ENCODE measurements at places on chromosomes 6 and 20.
A peak's percentile ranks its signal among the peaks of the same experiment; 100 is the strongest.

GRCh38 chr20:20930500-20930899, 175.7 kb downstream of the LINC00237 start:
- DNase-seq = no peak

GRCh38 chr6:2665146-2666070, 85.3 kb downstream of the MYLK4 start:
- DNase-seq = peak; percentile 48

DNA sequence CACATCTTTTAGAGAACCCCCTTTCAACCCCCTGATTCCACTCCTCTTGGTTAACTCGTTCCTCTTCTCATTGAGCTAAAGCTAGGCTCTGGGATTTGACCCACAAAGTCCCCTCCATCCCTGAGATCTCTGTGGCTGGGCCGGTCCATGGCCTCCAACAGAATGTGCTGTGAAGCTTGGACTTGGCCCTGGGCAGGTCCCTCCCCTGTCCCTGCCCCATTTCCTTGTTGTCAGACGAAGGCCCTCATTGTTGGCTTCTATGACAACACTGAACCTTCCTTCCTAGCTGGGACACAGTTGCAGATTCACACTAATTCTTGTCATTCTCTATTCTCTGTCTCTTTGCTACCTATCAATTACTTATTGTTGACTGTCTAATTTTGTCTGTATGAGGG, 156.1 kb downstream of the SYCP2 start:
- no peak for DNase-seq

- peak; percentile 47 for DNase-seq
Observed at GRCh38 chr20:4896971-4897497, 104.3 kb downstream of the SLC23A2 start.

Measured in osteoblast (primary cell).